ENCODE measurements at places on chromosomes 13 and 19.

GRCh38 chr13:29140277-29140676 is 320.1 kb downstream of the MTUS2 start:
- DNase-seq, result peak; percentile 57

DNA sequence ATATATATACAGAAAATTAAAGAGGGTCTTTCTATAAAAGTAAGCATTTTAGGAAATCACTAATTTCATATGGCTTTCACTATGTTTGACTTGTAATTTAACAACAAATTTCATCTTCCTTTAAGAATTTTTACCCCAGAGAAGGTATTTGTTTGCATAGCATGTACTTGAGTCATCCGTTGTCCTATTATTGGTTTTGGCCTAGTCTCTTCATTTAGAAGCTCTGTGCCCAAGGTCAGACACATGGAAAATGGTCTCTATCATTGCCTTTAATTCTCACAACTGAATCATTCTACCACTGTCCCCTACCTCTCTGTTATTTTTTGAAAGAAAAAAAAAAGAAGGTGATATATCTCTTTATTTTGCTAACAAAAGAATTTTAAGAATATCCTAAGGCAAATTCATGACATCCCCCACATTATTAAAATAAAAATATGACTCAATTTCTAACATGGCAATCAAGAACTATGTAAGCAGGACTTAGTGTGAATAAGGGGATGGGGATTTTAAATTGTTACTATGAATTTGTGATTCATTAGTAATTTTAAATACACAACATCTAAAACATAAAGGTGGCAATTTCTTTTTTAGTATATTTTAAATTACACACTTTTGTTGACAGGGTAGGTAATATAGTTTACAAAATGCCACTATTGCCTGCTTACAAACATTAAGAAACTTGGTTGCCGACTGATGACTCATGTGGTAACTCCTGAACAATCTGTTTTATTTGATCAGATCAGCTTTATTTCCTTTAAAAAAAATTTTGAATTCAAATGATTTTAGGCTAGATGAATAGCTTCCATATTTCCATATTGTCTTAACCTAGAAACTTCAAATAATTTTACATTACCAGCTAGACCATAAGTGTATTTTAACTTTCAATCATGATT is 13.9 kb downstream of the SLITRK5 start:
- DNase-seq, result no peak

DNA sequence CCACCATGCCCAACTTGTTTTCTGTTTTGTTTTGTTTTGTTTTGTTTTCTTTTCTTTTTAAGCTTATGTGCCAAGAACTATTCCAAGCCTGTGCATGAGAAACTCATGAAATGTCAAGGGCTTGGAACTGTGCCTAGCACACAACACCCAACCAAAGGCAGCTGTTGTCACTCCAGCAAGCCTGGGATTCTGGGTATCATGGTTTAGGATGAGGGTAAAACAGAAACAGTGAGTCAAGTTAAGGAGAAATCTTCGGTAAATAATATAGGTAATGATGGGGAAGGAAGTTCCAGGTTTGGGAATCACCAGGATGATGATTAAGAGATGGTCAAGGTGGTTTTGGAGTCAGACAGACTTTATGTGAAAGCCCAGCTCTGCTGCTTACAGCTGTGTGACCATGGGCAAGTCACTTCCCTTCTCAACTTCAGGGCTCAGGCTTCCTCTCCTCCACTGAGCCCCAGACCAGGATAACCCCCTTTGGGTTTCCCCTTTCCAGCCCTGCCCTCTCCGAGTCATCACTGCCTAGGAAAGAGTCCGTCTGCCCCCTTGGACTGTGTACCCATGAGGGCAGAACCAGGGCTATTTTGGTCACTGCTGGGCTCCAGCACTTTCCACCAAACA is 5.0 kb downstream of the PVR start:
- DNase-seq, result no peak

DNA sequence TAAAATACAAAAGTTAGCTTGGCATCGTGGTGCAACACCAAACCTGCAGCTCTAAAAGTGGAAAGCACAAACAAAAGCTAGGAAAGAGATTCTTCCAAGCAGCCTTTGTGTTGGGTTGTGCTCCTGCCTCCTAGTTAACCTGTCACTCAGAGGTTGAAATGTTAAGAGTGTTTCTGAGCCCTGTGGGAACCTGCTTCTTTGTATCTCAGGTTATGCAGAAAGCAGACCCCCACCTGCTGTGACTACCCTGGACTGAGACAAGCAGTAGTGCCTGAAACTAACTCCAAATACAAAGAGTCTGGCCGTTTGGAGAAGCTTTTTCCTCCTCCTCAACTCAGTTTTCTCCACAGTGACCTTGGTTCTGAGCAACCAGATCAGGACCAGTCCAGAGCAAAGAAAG is 158.4 kb upstream of the CSNK1A1L start:
- DNase-seq, result no peak

DNA sequence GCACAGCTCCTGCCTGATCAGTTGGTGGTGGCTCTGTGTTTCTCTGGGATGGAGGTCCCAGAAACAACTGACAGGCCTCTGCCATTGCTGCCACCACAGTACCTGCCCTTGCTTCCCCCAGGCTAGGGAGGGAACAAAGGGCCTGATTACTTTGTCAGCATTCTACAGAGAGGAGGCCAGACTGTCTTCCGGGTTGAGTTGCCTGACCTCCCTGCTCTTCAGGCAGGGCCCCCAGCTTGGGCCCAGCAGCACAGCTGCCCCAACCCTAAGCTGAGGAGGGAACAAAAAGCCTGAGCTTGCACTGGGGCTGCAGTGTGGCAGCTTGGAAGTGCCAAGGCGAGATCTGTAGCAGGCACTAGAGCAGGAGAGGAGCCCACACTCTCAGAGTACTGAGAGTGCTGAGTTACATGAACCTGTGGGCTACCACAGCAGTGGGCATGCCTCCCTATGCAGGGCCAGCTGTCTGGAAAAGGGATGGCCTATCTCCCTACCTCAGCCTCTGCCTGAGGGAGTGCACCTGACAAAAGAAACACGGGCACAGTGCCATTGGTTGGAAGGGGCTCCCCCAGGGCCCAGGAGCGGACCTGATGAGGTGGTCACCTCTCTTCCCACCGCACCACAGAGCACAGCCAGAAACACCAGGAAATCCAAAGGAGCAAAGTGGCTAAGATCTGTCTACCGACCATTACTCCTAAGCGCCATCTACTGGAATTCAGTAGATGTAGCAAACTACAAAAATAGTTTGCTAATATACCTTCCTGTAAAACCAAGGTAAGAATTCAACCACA is 24.4 kb downstream of the SLC25A15 start:
- no peak for DNase-seq

DNA sequence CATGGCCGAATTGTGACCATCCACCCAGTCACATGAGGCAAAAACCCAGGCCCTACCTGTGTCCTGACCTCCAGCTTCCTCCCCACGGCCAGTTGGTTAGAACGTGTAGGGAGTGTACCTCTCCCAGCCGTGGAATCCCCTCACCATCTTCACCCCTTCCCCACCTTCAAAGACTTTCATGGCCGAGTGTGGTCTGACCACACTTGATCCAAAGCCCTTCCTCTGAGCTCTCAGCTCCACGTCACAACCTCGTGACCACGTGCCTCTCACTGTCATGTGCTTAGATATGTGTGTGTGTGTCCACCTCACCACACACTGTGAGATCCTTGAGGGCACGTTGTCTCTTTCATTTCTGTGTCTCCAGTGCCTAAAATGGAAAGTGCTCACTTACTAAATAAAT is 48.6 kb upstream of the UBE2L5 start:
- no peak for DNase-seq
